ENCODE measurements at places on chromosomes 16 and 17.

GRCh38 chr16:86570558-86571529, 4.2 kb downstream of the FOXC2 start:
- DNase-seq: no peak

DNA sequence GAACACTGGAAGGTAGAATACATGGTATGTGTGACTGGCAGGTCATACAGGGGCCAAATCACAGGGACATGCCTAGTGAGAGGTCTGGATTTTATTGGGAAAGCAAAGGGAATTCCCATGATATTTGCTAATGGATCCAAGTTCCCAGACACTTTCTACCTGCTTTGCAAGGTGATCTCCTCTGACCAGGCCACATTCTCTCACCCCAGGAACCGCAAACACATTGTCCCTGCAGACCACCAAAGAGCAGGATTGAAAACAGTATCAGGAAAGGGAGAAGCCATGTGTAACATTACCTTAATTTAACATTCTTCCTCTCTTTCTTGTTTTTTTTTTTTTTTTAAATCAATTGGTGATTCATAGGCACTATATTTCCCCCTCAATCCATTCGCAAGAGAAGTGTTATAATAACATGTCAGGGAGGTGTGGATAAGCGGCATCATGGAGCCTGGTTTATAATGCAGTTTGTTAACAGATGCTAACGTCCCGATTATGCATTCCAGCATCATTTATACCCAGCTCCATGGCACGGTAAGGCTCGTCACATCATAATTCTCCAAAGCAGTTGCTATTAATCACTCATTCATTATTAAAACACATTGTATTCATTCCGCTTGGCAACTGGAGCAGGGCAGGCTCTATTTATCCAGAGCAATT, 155.1 kb upstream of the CCL2 start:
- no peak for DNase-seq

- DNase-seq: peak; percentile 0
These were observed 20.4 kb downstream of the PRCD start for GRCh38 chr17:76560036-76560876.

DNA sequence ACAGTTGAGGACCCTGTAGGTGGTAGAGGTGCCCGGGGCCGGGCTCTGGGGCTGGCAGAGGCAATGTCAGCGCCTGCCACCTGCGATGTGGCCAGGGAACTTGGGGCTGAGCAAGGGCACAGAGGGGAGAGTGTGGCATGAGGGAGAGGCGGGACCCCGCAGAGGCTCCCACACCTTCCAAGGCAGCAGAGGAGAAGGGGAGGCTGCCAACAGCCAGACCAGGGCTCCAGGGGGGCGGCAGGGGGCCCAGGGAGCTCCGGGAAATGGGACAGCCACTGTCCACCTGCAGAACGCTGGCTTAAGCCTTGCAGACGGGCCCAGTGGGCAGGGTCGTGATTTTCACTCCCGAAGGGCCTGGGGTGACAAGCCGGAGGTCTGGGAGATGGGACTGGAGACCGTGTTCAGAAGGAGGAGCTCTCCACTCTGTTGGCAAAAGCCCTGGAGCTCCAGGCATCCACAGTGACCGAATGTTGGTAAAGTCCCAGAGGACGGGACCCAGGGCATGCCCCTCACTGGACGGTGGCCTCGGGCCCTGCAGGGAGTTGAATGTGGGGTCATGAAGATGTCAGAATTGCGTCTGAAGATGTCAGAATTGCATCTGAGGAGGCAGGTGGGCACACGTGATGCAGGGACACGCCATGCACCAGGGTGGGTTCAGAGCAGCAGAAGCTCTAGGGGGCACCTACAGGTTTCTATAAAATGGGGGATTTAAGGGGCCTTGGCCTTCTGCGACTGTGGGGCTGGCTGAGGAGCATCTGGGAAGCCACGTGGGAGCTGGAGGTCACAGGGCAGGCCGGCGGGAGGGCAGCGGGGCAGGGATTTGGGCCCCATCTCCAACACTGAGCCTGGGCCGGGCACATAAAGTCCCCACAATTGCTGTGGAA, 18.6 kb downstream of the CD7 start:
- no peak for DNase-seq

All from hepatic stellate cell (primary cell).